HT1080 (cell line): ENCODE measurements at places on chromosomes 6 and 20.
A peak's percentile ranks its signal among the peaks of the same experiment; 100 is the strongest.

- DNase-seq: no peak
Measured at GRCh38 chr20:10342152-10342551, 91.9 kb downstream of the MKKS start.

- no peak for DNase-seq
Measured at GRCh38 chr6:125481056-125481455, 179.3 kb upstream of the HDDC2 start.

DNA sequence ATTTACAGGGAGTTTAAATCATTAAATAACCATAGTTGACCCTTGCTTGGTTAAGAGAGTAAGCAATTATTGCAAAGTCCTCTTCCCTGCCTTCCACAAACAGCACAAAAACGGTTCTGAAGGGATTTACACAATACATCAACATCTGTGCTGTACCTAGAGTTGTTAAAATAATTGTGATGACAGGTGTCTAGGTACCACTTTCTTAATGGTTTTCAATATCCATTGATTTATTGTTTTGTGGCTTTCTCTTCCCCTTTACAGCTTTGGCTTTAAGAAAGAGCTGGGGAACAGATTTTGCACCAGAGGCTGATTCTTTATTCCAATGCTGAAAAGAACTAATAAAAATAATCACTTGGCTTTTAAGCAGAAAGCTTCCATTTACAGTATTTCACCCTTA, 598 bp upstream of the SOX4 start:
- no peak for DNase-seq

DNA sequence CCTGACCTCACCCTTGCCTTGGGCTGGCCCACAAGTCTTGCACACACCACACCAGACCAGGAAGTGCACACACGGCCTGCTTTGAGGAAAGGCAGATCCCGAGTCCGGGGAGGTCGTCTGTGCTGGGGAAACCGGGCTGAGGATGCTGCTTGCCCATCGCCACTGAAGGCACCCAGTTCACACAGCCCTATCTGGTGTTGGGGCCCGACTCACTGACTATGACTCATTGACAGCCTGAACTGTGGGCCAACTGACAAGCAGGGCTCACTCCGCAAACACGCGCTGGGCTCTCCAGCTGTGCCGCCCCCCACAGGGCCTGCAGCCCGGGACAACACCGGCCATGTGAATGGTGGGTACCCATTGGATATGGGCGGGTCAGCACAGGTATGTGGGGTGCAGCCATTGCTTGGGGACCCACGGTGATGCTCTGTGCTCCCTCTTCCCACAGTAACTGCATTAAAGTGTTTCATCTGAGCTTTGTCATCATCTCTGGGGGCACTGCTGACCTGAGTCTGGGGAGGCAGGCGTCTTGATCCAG, 1.6 kb downstream of the SAMD10 start:
- DNase-seq: peak; percentile 85

- no peak for DNase-seq
Measured at GRCh38 chr6:68728159-68728979, 93.3 kb downstream of the ADGRB3 start.

- no peak for DNase-seq
Measured at GRCh38 chr6:110322874-110323242, 35.3 kb downstream of the METTL24 start.

- no peak for DNase-seq
Measured at GRCh38 chr6:144477396-144477795, 192.3 kb downstream of the UTRN start.

- DNase-seq: no peak
Measured at GRCh38 chr6:31530659-31531058, 1.9 kb downstream of the MCCD1 start.

- DNase-seq: no peak
Measured at GRCh38 chr6:10163203-10163962, 251.5 kb downstream of the TFAP2A start.

- DNase-seq: no peak
Measured at GRCh38 chr20:53623134-53623453, 29.5 kb upstream of the ZNF217 start.

DNA sequence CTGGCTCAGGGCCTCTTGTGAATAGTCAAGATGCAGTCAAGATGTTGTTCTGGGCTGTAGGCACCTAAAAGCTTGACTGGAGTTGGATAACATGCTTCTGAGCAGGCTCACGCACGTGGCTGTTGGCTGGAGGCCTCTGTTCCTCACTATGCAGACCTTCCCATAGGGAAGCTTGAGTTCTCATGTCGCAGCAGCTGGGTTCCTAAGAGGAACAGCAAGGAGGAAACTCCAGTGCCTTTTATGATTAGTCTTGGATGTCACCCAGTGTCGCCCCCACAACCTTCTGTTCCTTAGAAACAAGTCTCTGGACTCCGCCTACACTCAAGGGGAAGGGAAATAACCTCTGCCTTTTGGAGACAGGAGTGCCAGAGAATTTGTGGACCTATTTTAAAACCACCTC, 210.7 kb downstream of the BCAS1 start:
- DNase-seq: no peak

DNA sequence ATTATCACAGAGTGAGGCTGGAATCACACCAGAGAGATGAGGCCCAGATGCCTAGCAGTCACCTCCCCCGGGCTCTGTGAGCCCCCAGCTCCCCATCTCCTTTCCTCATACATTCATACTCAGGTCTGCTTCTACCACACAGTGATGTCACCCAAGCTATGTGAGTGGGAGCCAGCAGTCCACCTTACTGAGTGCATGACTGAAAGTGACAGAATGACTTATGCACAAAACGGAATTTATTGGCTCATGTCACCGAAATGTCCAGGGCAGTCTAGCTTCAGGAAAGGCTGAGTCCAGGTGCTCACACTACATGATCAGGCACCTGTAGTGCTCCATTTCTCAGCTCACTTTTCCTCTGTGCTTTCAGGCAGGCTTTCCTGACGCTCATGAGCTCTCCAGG, 36.7 kb upstream of the CCN6 start:
- DNase-seq: no peak

DNA sequence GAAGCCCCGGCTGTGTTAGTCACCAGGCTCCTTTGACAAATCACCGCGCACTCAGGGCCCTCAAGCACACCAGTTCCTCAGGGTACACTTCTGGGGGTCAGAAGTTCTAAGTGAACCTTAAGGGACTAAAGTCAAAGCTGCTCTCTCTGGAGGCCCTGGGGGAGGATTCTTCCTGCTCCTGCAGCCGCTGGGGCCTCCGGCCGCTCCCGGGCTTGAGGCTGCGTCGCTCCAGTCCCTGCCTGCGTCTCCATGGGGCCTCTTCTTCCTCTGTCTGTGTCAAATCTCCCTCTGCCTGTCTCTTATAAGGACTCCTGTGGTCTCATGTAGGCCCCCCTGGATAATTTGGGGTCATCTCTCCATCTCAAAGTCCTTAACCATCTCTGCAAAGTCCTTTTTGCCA, 18.1 kb upstream of the GATA5 start:
- DNase-seq: no peak

DNA sequence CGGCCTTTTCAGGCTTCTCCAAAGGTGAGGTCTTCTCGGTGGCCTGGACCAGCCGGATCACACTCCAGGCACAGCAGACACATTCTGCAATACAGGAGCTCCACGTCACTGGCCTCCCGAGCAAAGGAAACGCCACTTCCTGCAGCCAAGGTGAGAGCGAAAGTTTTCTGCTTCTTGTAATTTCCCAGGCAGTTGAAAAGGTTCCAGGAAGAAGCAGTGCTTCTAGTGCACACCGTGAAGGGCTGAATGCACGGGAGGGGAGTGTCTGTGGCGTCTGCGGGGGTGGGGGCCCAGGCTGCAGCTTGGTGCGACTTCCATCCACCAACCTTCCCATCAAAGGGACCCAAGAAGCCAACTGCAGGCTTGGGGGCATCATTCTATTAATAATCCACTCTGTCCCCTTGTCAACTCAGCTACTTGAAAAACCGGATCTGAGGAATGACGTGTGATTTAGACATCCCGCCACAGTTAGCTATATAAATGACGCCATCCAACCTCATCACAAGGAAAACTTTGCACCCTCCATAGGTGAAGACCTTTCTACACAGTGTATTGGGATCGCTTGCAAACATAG, 61.1 kb downstream of the NFATC2 start:
- no peak for DNase-seq

- no peak for DNase-seq
Measured at GRCh38 chr6:69668916-69669315, 127.9 kb downstream of the LMBRD1 start.

DNA sequence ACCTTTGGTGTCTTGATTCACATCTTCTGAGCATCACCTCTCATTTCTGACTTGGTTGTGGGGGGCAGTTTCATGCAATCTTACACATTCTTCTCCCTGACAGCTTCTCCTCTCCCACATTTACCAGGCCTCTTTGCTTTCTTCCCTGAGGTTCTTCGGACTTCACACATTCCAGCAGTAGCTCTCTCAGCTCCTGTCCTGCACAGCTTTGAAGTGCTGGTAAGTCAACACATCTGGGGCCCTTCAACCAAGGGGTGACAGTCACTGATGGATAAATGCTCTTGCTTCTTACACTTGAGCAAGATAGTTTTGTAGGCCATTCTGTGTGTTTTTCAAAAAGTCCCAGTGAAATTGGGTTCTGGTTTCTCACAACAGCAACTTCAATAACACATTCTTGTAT, 2.5 kb upstream of the SLC35B3 start:
- no peak for DNase-seq

- DNase-seq: no peak
Measured at GRCh38 chr20:53706008-53706465, 112.4 kb upstream of the ZNF217 start.

- peak; percentile 16 for DNase-seq
Measured at GRCh38 chr6:22826961-22827360, 257.6 kb downstream of the HDGFL1 start.

GRCh38 chr6:98835149-98836024, 1.0 kb downstream of the POU3F2 start:
- peak; percentile 37 for DNase-seq

DNA sequence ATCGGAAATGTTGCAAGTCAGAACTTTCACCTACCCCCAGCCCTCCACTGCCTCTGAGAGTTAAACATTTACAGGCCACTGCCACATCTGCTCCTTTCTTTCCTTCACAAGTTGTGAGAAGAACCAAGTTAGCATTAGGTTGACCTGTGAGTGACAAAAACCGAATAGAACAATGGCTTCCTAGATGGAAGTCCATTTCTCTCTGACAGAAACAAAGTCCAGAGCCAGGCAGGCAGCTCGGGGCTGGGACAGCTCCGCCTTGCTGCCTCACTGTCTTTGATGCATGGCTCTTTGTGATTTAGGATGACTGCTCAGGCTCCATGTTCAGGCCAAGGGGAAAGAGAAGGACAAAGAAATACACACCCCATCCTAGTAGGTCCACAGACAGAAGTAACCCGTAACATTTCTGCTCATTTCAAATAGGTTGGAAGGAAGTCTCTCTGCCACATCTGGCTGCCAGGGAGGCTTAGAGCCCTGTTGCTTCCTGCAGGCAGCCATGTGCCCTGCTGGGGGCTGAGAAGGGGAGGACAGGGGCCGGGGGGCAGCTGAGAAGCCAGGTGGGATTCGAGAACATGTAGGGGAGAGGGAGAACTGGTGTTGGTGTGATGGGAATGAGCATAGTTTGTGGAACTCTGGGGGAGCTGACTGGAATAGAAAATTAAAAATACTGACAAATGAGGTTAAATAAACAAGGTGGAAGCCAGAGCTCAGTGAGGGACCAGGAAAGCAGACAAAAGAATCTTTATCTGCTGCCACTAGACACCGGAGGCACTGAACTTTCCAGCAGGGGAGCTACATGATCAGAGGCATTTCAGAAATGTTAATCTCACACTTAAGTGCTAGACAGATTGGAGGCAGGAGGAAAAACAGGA, 19.5 kb upstream of the IER3 start:
- DNase-seq: peak; percentile 85

- DNase-seq: peak; percentile 95
Measured at GRCh38 chr6:26033085-26033940, 53.9 kb upstream of the HFE start.

GRCh38 chr20:50229156-50229607, 38.6 kb downstream of the CEBPB start:
- DNase-seq: no peak

GRCh38 chr6:119848696-119849095, 499.1 kb upstream of the MAN1A1 start:
- DNase-seq: no peak

DNA sequence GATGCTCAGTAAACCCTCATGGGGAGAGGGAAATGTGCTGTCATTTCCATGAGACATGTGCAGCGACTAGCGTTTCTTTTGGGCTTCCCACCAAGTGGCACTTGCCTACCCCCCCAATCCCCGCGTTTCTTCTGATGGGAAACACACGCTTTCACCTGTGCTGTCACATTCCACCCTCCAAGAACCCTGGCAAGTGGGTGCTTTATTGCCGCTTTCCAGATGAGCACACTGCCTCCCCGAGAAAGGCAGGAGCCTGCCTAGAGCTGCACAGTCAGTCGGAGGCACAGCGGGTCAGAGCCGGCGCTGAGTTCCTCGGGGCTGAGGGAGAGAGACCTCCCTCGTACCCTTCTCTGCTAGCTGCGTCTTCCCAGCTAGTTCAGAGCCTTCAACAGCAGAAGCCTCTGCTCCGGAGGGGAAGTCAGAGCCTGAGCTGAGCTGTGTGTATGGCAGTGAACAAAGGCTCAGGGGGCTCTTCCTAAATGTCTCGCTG, 12.3 kb upstream of the CCDC167 start:
- DNase-seq: no peak

- DNase-seq: peak; percentile 61
Measured at GRCh38 chr6:157770946-157771345, 52.1 kb upstream of the SNX9 start.

GRCh38 chr20:52193886-52194545, 2.4 kb upstream of the ZFP64 start:
- no peak for DNase-seq

DNA sequence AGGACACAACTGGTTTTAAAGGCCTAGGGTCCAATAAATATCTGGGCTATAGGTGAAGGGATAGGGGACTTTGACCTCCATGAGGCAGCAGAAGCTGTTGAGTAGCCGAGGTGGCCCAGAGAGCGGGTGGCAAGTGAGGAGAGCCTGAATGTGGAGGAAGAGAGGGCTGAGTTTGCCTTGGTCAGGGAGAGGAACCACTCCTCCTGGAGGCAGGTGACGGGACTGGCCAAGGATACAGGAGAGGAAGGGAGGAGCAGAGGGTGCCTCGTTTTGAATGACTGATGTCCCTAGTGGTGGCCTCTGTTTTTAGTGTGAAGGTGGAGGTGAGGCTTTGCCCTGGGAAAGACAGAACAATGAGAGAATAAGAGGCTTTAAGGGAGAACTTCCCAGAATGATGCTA, 19.1 kb upstream of the AAR2 start:
- DNase-seq: no peak

DNA sequence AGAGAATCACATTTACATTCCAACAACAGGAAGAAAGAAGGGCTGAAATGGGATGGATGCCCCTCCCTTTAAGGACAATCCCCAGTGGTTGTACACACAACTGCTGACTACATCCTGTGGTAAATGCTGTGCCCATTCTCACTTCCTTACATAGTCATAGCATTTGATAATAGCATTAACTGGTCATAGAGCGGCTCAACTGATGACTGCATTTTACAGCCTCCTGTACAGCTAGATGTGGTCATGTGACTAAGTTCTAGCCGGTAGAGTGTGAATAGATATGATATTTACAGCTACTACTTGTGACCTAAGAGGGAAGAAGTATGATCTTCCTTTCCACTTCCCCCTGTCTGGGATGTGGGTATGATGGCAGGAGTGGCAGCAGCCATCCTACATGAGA, 24.7 kb downstream of the KCNK17 start:
- DNase-seq: peak; percentile 37

- DNase-seq: no peak
Measured at GRCh38 chr6:36976509-36976908, 9.5 kb downstream of the MTCH1 start.
